Neural crest cell (in vitro differentiated cells): ENCODE measurements at places on chromosomes 3 and 15. TPM values are rescaled to one million over a fixed set of nuclear protein-coding genes. Genes with fewer than 3 reads are reported as not detected.

CATSPER2 gene
- total RNA-seq, result 2.7 and 2.8 TPM in 2 replicates

GOLGA6L2 gene
- not detected in 2 replicates for total RNA-seq

C3orf49 gene
- not detected in 2 replicates for total RNA-seq

TBC1D21 gene
- not detected in 2 replicates for total RNA-seq

SLC35G2 gene
- 5.8 and 6.0 TPM in 2 replicates for total RNA-seq

CCR3 gene
- not detected in 2 replicates for total RNA-seq

DGKG gene
- 0.18 TPM in 1 of 2 replicates, not detected in the other for total RNA-seq

STARD5 gene
- 2.4 and 2.7 TPM in 2 replicates for total RNA-seq

EXOG gene
- total RNA-seq, result 26.2 and 26.5 TPM in 2 replicates

RBP2 gene
- not detected in 2 replicates for total RNA-seq

STRIT1 gene
- total RNA-seq, result not detected in 2 replicates

GNAT1 gene
- total RNA-seq, result not detected in 2 replicates

DUOX1 gene
- not detected in 2 replicates for total RNA-seq

NRROS gene
- 0.52 and 1.5 TPM in 2 replicates for total RNA-seq

SNTN gene
- total RNA-seq, result not detected in 2 replicates

KBTBD13 gene
- not detected in 2 replicates for total RNA-seq

FRMD5 gene
- 4.3 and 5.1 TPM in 2 replicates for total RNA-seq

CAPN3 gene
- 2.2 and 2.7 TPM in 2 replicates for total RNA-seq

CYP1A1 gene
- total RNA-seq, result 1.7 and 2.3 TPM in 2 replicates

SKIC8 gene
- total RNA-seq, result 55.3 and 56.0 TPM in 2 replicates

ZKSCAN7 gene
- 17.3 and 21.0 TPM in 2 replicates for total RNA-seq

GABRB3 gene
- 19.8 and 23.7 TPM in 2 replicates for total RNA-seq

CCDC54 gene
- not detected in 2 replicates for total RNA-seq

TGM4 gene
- total RNA-seq, result not detected in 2 replicates

CLDN11 gene
- total RNA-seq, result 1.8 and 2.0 TPM in 2 replicates

PSTPIP1 gene
- 0.84 and 1.5 TPM in 2 replicates for total RNA-seq

SLC27A2 gene
- 0.86 and 0.91 TPM in 2 replicates for total RNA-seq

EFCC1 gene
- 10.7 and 11.8 TPM in 2 replicates for total RNA-seq

GRM2 gene
- 6.6 and 8.3 TPM in 2 replicates for total RNA-seq
